Central memory CD4-positive, alpha-beta T cell (primary cell): ENCODE measurements at places on chromosomes 3 and 15.

GRCh38 chr15:84830036-84830435 lies 12.9 kb downstream of the ALPK3 start:
- DNase-seq, result no peak

DNA sequence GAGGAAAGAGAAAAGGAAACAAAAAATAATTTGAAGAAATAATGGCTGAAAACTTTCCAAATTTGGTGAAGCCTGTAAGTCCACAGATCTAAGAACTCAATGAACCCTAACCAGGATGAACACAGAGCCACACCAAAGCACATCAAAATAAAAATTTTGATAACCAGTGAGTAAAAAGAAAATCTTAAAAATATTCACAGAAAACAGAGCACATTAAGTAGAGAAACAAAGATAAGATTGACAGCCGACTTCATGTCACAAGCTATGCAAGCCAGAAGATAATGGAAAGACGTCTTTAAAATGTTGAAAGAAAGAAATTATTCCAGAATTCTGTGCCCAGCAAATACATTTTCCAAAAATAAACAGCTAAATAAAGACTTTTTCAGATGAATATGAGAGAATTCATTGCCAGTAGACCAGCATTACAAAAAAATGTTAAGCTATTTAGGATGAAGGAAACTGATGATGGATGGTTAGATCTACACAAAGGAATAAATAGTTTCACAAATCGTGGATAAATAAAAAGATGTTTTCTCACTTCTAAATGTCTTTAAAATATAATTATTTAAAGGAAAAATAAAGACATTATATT lies 140.2 kb upstream of the SKOR1 start:
- DNase-seq, result no peak

DNA sequence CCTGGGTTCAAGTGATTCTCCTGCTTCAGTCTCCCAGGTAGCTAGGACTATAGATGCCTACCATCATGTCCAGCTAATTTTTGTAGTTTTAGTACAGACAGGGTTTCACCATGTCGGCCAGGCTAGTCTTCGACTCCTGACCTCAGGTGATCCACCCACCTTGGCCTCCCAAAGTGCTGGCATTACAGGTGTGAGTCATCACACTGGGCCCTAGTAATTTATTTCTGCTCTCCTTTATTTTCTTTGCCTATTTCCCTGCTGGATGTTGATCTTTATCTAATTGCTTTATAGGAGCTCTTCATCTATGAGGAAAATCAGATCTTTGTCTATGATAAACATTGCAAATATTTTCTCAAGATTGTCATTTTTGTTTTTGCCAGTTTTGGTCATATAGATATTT lies 31.7 kb downstream of the UQCC5 start:
- DNase-seq, result no peak

GRCh38 chr15:62957130-62957529 lies 85.4 kb upstream of the TPM1 start:
- DNase-seq, result no peak

GRCh38 chr3:136943436-136943835 lies 14.3 kb upstream of the IL20RB start:
- DNase-seq, result no peak
